ENCODE measurements at places on chromosomes 5 and 9.

DNA sequence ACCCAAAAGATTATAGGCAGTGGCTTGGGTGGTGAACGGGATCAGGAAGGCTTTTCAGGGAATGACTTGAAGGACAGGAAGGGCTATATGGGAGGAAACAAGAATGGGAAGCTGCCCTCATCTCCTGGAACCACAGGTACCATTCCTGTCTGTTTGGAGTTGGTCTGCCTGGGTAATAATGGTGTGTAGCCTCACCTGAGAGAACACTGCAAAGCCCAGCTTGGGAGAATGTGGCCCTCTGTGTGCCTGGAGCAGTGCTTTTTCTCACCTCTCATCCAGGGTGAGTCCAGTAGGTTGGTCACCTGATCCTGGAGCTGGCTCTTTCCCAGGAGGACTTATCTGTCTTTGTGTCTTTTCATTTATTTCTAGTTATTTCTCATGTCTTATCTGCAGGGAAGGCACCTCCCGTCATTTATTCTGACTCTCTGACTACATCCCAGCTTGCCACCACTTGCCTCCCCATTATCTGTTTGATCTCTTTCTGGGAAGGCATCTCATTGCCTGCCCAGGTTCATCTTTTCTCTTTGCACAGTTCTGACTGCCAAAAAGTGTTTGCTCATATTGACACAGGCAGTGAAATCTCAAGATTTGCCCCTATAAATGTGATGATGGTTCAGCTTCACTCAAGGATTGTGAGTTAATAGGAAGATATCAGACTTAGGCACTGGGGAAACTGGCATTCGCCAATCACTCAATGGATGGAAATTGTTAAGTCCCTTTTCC lies 22.5 kb upstream of the OR2S2 start:
- no peak for DNase-seq

- DNase-seq: no peak
Observed at GRCh38 chr9:135772056-135772646, 70.2 kb downstream of the KCNT1 start.

- DNase-seq: no peak
Observed at GRCh38 chr9:38010918-38011704, 57.9 kb downstream of the SHB start.

DNA sequence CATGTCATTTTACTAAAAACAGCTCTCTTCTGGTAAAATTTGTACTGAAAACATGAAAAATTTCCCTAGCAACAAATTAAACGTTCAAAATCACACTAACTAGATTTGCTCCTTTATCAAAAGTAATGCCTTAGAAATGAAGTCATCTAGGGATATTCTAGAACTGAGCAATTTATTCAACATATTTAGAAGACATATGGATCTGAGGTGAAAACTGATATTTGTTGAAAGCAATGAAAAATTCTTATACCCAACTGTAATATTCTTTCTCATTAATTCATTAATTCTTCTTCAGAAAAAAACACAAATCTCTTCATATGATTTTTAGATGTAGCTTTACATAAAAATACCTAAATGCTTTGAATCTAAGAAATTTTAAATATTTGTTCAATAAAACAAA lies 604.9 kb downstream of the NR2F1-AS1 start:
- DNase-seq: no peak
